ENCODE measurements at places on chromosomes 7 and 10.

DNA sequence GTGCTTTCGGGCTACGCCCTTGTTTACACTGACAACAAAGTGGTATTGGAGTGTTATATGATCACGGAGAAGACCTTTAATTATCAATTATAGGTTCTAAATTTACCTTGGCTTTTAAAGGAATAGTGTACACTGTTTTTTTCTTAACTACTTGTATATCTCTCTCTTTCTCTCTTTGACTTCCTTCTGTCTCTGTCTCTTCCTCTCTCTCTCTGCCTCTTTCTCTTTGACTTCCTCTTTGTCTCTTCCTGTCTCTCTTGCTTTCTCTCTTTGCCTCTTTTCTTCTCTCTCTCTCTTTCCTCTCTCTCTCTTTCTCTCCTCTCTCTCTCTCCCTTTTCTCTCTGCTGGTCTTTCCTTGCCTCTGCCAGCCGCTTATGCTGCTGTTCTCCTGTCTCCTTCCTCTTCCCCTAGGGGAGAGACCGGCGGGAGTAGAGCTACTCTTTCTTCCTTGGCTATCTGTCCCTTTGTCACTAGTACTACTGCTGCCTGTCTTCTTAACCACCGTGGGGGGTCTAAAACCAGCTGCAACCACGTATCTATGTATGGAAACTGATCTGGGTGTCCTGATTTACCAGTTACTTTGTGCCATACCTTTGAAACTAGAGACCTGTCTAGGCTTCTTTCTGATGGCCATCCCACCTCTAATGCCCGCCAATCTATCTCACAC is 36.9 kb upstream of the GSDME start:
- DNase-seq = no peak

DNA sequence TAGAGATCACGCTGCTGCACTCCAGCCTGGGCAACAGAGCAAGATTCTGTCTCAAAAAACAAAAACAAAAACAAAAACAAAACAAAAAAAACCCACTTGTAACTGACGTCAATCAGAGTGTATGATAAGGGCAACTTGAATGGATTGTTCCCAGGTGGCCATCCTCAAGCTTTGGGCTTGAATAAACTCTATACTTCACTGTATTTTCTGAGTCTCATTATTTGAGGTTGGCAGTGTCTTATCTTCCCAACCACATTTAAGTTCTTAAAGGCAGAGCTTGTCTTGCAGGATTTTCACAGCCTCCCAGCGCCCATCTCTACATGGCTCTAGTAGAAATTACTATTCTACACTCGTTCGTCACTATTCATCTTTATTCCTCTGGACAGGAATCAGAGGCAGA is 5.1 kb upstream of the OAT start:
- DNase-seq = no peak

- no peak for DNase-seq
Observed at GRCh38 chr7:117445206-117445605, 17.9 kb upstream of the ASZ1 start.

GRCh38 chr7:84069033-84069432 is 125.6 kb downstream of the SEMA3A start:
- no peak for DNase-seq

- no peak for DNase-seq
Observed at GRCh38 chr7:138878051-138878450, 80.1 kb upstream of the ATP6V0A4 start.

DNA sequence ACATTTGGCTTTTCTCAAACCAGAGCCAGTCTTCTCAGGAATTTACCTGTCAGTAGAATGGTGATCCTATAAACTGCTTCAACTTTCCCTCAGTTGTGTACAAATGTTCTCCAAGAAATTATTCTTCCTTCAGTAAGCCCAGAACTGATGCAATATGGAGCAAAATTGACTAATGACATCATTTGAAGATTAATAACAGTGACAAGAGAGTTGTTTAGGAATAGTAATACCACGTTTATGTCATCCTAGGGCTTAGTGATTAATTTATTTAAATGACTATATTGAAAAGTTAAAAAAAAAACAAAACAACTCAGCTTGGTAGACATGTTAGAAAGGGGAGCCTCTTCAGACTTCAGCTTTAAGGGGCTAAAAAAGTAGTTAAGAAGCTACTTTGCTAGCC is 933.2 kb downstream of the GATA3 start:
- no peak for DNase-seq

DNA sequence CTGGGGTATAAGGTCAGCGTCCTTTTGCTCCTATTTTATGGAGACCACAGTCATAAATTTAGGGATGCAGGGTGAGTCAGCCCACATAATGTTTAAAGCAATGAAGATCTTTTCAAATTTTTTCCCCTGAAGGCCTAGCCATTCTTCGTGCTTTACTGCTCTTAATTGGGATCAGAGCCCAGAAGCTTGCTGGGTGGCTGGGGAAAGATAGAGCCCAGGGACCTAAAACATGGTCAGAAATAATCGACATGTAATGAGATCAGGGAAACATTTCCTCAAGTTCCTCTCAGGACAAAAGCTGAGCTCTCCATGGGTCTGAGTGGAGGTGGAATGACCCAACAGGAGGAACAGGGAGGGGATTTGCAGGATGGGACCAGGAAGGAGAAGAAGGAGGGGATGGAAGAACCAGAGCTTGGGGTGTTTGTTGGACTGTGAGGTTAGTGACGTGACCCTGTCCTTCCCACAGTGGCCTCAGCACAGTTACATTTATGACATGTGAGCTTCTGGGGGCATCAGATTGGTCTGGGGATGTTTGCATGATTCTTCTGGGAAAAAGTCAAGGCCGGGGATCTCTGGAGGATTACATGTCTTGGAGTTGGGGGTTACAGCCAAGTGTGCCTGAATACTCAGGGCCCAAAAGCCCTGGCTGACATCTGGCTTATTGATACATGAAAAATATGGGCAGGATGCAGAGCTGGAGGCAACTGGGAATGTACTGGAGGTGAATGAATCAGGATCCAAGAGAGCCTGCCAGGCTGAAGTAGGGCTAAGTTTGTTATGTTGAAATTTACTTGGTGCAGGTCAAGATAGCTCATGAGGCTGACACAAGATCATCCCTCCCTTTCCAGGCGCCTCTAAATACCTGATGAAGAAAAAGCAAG is 477.9 kb downstream of the RPS24 start:
- DNase-seq = no peak

- peak; percentile 71 for DNase-seq
Observed at GRCh38 chr7:71733107-71733870, 601.3 kb downstream of the GALNT17 start.

- DNase-seq = no peak
Observed at GRCh38 chr10:87634311-87634710, 25.4 kb upstream of the PAPSS2 start.

- DNase-seq = no peak
Observed at GRCh38 chr7:91408388-91409154, 144.3 kb downstream of the FZD1 start.

- DNase-seq = no peak
Observed at GRCh38 chr7:100591596-100591995, 5.5 kb downstream of the FBXO24 start.

DNA sequence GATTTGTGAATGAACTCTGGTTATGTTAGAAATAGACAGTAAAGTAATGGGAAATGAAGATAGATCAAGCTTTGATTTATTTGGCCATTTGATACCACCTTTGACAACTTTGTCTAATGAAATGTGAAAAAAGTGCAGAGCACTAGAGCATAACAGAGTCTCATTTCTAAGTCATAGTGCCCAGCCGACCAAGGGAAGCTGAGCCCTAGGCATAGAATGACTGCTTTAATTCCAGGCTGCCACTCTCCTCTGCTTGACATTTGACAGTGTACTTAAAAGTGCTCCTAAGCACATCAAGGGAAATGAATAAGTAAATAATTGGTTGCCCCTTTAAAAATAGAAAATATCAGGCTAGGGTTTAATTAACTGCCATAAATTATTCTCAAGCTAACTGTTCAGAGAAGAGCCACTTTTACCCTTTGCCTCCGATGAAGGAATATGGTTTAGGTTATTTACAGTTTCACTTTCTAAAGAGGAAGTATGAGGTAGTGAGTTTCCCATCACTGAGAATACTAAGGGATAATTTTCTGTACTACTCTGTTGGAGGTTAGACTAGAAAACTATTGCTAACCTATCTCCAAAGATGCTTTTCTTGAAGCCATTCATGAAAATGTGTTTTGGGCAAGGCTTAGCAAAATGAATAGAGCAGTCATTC is 591.6 kb downstream of the REEP3 start:
- no peak for DNase-seq

DNA sequence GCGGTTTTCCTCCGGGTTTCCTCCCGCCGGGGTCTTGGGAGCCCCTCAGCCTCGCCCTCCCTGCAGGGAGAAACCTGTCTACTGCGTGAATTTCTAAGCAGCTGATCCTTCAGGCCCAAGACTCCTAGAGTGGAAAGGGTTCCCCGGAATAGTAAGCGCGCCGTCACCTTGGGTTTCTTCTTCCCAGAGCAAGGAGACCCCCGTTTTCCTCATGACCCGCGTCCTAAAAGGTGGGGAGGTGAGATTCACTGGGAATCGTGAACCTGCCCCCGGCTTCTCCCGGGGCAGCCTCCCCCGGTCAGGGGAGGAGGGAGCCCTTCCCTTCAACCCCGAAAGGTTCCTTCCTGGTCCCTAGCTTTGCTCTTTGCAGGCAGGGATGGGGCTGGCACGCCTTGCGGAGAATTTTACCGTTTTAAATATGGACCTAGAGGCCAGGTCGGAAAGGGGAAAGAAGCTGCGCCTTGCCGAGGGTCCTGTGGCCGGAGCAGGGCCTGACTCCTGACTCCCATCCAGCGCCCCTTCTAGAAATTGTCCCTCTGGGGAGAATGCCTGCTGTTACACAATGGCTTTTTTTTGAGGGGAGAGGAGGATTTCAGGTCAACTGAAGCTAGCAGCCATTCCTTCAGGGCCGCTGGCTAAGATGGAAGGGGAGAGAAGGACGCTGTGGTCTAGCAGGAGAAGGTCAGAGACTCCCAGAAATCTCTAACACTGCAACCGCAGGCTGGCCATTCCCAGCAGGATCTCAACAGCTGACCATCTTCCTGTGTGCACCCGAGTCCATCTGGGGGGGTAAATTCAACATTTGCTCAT is 11.6 kb upstream of the MNX1 start:
- no peak for DNase-seq

GRCh38 chr10:19917751-19918478 is 101.7 kb downstream of the PLXDC2 start:
- DNase-seq = no peak

GRCh38 chr7:114922026-114922651 is at the start of gene MDFIC:
MDFIC (plus strand) TSS chr7:114922094; CDS start chr7:114923034, 940 bp downstream.
- no peak for DNase-seq

GRCh38 chr7:127418459-127418858 is 26.0 kb upstream of the ZNF800 start:
- DNase-seq = no peak

- DNase-seq = no peak
Observed at GRCh38 chr10:128326851-128327250, 200.6 kb upstream of the MKI67 start.

DNA sequence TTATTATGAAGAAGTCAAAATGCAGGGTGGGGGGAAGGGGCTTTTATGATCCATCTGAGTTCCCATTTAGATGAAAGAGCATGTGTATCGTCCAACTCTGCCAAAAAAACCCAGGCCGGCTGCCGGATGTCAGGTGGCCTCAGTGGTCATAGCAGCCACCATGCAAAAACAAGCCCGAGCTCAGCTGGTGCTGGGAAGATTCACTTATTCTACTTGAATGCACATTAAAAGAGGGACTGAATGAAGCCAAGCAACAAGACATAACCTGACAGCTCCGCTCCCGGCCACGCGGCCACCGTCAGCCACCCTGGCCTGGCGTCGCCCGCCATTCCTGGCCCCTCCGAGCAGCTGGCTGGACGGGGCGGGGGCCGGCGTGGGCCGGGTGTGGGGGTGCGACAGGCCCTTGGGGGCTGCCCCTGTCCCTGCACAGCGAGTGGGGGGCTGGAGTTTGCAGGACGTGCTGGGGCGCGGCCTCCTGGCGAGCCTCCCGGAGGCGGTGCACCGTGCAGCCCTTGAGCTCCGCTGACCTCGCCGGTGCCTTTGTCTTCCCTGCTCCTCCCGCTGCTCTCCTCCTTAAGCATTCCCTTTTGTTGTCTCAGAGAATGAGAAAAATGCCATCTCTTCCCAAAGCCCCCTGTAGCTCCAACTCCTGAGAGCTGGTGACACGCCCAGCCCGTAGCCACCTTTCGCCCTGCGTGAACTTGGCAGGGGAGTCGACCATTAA is 67.8 kb downstream of the EBF3 start:
- DNase-seq = no peak

GRCh38 chr7:124672011-124672410 is 93.6 kb downstream of the GPR37 start:
- DNase-seq = no peak

GRCh38 chr10:107826171-107826570 is 661.7 kb upstream of the SORCS1 start:
- DNase-seq = no peak

- DNase-seq = no peak
Observed at GRCh38 chr7:138911007-138911406, 70.2 kb downstream of the KIAA1549 start.

DNA sequence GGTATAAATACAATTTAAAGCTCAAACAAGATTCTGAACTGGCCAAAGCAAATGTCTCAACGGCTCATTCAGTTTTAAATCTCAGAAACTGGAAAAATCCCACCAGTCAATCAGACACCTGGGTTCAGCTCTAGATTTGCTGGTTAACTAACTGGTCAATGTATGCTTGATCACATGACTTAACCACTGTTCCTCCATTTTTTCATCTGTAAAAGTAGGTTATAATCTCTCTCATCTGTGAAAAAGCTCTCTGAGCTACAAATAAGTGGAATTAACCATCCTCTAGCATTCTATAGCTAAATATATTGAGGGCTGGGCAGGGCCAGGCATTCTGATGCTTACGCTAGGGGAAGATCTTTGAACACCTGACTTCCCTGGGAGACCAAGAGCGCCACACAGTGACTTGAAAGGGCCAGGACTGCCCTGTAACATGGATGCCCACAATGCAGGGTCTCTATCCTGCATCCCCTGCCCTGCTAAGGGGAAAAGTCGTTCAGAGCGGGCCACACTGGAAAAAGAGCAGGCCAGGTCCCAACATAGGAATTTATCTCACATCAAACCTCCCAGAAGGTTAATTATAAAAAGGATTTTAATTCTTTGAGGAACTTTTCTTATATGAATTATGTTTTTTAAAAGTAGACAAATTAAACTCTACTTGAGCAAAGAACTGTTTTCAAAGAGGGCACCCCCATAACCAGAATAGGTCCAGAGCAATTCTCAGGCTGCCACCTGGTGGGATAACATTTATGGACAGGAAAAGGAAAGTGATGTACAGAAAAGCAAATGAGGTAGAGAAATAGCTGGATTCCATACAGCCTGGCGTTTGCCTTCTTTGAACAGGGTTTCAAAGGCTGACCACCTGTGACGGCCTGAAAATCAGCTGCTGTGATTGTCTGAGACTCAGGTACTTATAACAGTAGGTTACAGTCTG is 1.8 kb downstream of the RP9 start:
- peak; percentile 63 for DNase-seq

- DNase-seq = no peak
Observed at GRCh38 chr10:96683065-96683464, 37.2 kb downstream of the PIK3AP1 start.

DNA sequence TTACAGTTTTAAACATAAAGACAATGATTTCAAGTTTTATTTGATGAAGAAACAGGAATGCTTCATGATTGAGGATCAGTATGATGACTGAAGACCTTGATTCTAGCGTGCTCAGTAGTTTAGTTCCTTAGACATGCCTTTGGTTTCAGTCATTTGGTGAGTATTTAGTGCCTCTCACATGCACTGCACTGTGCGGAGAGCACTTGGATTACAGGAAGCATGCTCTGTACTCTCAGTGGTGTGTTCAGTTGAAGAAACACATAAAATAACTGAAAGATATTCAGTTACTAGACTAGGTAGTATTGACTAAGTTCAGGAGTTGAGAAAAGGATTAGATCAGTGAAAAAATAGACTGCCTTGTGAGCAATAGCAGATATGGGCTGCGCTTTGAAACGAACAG is 25.5 kb downstream of the RBM17 start:
- DNase-seq = no peak

- no peak for DNase-seq
Observed at GRCh38 chr10:21150166-21150565, 253.1 kb upstream of the NEBL start.

All from H4 (cell line).